ENCODE measurements at places on chromosomes 7 and 10.

GRCh38 chr7:52775876-52776275, 259.6 kb upstream of the POM121L12 start:
- no peak for DNase-seq

GRCh38 chr7:21656796-21657195, 114.0 kb downstream of the DNAH11 start:
- no peak for DNase-seq

- DNase-seq, result peak; percentile 10
Observed at GRCh38 chr7:152894295-152895170, 135.0 kb downstream of the ACTR3B start.

- DNase-seq, result no peak
Observed at GRCh38 chr7:109836016-109836415, 1254.9 kb upstream of the LRRN3 start.

GRCh38 chr7:29795696-29796580, 10.4 kb upstream of the WIPF3 start:
- DNase-seq, result no peak

DNA sequence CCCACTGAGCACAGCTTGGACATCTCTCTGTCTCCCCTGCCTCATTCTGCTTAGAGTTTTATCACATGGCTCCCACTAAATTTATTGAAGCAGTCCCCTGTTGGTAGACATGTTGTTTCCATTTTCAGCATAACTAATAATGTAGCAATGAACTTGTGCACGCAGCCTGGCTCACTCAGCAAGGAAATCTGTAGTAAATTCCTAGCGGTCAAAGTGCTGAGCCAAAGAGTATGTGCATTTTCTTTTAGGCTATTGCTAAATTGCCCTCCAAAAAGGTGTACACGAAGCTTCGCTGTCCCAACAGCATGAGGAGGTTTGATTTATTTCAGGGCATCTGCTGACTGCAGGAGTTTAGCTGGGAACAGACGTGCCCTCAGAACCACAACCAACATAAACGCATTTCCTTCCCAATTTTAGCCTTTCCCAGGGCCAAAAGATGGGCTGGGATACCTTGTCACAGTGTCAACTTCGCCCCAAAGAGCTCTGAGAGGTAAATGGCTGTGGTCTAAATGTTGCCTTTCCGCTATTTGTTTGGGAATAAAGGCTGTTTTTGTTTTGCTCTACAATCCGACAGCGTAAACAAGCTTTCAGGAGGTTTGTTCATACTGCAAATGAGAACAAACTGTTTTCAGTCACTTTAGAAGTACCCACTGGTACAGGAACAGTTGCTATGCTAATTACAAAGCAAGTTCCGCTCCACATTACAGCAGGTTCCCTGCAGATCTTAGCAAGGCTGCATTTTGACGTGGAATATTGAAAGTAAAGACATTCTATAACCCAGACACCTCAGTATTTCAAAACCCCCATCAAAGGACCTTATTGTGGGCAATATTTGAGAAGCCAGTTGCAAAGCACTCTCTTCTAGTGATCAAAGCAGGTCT, 16.8 kb downstream of the VSIR start:
- no peak for DNase-seq

DNA sequence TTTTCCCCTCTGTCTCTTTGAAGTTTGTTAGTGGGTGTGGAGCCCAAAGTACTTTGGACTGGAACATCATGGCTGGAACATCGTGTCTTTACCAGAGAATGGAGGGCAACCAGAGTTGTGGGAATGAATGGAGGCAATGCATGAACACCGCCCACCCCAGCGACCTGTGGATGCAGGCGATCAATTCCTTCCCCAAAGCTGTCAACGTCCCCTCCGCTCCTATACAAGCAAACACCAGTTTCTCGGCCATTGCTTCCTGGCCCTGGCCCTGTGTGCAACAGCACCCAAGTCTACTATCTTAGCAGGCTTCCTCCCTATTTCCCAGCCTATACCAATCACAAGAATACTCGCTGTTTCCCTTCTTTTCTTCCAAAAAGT, 62.6 kb downstream of the CARD11 start:
- DNase-seq, result no peak

DNA sequence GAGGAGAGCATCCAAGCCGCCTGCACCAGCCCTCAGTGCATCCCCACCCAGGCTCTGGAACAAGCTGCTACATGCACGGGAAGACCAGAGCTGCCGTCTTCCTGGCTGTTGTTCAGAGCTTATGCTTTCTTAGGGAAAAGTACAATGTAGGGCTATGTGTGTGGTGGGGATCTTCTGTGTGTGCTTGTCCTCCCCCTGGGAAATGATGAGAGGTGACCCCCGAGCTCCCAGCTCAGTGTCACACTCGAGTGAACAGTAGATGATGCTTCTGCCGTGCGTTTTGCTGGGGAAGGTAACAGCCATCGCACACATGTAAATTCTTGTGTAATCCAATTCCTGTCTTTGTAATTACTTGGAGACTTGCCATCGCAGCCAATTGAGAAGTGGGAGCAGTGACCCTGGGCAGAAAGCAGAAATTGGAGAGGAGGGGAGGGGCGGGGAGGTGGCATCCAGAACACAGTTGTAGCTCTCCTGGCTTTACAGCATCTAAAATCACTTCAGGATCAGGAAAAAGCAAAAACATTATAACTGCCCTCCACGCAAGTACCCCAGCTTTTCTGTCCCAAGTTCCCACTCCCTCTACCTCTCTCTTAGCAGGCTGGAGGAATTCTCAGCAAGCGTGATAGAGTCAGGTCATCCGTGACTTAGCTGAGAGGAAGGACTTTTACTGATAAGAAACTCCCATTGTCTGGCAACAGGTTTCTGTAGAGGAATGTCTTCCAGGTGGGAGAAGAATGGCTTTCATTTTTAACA, 149.6 kb downstream of the TCF7L2 start:
- peak; percentile 10 for DNase-seq

DNA sequence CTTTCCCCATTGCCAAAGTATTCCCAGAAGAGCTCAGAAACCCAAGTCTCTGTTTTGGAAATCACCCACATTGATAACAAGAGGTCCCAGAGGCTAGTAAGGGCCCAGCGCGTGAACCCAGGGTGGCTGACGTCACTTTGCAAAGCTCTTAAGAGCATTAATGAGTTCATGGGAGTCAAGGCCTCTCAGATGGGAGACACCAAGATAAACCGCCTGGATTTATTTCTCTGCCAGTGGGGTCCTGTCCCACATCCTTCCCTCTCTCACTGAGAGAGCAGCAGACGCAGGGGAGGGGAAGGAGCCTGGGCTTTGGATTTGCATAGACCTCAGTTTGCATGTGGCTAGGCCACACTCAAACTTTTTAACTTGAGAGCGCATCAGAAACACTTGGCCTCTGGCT, 184.8 kb upstream of the PDE1C start:
- DNase-seq, result no peak

DNA sequence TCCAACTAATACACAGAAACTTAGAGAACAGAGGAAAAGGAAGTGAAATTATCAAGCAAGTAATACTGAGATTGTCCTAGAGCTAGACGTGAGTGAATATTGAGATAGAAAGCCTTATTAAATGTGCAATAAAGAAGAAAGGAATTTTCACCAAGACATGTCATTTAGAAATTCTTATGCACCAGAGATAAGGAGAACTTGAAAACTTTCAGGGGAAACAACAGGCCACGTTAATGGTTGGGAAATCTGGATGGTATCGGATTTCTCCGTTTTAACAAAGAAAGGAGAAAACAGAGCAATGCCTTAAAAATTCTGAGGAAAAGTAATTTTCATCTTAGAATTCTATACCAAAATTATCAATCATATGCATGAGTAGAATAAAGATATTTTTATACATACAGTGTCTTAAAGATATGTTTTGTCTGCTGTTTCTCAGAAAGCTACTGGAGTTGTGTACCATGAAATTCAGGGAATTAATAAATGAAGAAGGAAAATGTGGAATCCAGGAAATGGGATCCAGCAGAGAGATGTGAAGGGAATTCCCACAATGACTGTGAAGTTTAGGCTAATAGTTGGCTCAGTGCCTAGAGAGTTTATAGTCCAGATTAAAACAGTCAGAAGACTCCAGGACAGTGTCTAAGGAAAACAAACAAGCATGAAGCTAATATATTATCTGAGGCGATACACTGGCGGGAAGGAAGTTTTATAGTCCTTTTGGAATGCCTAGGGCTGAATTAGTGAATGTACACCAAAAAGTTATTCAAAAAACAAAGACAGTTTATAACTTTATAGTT, 159.5 kb downstream of the PPP1R9A start:
- no peak for DNase-seq

GRCh38 chr7:155951554-155952158, 139.4 kb upstream of the SHH start:
- DNase-seq, result no peak

- peak; percentile 73 for DNase-seq
Observed at GRCh38 chr10:83373671-83374070, 765.6 kb upstream of the GHITM start.

DNA sequence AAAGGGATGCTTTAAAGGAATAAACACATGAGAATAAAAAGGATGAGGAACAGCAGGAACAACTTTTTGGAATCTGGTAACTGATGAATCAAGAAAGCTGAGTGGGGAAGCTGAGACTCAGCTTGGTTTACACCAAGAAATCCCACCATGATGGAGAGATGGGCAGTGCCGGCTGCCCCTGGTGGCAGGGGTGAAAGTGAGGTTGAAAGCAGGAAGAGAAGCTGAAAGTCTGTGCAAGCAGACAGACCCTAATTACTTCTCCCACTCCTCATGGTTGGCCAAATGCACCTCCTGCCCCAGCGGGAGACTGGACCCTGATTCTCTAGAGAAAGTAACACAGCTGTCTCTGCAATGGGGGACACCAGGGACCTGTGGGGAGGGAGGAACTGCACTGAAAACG, 57.6 kb upstream of the NANOS1 start:
- DNase-seq, result no peak

- DNase-seq, result no peak
Observed at GRCh38 chr10:62514079-62514693, 140.0 kb downstream of the ZNF365 start.

DNA sequence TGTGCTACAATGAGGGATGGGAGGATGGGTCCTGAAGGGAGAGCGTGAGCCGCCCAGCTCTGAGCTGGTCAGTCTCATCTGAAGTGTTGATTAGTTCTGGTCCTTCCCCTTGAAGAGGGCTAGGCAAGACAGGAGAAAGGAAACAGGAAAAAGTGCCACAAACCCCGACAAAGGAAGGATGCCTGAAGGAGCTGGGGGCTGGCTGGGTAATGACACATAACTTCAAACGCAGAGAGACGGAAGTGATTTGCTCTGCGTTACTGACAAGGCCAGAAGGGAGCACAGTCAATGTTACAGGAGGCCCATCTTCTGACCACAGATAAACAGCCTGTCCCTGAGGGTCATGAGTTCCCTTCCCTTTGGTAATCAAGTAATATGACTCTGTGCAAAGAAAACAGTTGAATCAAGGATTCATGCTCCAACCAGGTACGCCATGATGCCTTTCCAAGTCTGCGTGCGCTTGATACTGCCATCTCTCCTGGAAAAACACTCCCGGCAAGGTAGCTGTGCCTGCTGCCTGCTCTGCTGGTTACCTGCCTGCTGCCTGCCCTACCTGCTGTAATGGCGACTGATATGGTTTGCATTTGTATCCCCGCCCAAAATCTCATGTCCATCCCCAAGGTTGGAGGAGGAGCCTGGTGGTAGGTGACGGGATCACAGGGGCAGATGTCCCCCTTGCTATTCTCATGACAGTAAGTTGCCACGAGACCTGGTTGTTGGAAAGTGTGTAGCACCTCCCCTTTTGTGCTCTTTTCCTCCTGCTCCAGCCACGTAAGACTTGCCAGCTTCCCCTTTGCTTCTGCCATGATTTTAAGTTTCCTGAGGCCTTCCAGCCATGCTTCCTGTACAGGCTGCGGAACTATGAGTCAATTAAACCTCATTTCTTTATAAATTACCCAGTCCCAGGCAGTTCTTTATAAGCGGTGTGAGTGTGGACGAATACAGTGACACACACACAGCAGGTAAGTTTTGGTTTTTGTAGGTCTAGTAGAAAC, 57.9 kb downstream of the GRB10 start:
- no peak for DNase-seq

- DNase-seq, result no peak
Observed at GRCh38 chr10:79140085-79140793, 71.5 kb downstream of the ZMIZ1 start.

DNA sequence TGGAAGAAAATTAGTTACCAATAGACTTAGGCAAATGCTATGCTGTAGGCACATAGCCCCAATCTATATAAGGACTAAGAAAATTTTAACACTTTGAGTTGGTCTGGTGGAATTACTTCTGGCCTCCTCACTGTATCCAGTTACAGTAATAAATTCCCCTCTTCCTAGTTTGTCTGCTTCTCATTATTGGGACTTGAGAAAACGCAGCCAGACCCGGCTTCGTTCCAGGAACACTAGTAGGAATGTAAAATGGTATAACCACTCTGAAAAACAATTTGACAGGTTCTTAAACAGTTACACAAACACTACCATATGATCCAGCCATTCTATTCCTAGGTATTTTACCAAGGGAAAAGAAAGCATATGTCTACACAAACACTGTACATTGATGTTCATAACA, 150.2 kb downstream of the VPS50 start:
- no peak for DNase-seq

- DNase-seq, result no peak
Observed at GRCh38 chr7:119037941-119038340, 813.4 kb downstream of the ANKRD7 start.

DNA sequence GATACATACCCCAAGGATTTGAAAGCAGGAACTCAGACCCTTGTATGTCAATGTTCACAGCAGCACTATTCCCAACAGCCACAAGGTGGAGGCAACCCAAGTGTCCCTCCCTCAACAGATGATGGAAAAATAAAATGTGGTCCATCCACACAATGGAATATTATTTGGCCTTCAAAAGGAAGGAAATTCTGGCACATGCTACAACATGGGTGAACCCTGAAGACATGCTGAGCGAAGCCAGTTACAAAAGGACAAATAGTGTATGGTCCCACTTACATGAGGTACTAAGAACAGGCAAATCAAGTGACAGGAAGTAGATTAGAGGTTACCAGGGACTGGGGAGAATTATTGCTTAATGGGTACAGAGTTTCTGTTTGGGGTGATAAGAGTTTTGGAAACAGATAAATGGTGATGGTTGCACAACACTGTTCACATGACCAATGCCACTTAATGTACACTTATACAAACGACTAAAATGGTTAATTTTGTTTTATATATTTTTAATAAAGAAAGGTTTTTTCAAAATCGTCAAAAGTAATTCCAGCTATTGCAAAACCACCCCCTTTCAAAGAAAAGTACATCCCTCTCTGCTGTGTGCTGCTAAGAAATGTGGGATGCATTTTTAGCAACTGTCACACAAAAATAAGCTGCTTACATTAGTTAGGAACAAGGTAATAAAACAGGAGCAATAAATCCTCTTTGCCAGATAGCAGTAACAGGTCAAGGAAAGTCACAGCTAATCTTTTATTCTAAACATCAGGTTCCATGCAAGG, 85.7 kb downstream of the GRB10 start:
- DNase-seq, result no peak
